Breast epithelium (tissue), 4 donors: ENCODE measurements at places on chromosomes 1 and 21.

- H3K27me3 ChIP-seq, result no peaks in the 10 kb centered on the region
- H3K36me3 ChIP-seq, result no peaks in the 10 kb centered on the region
- peak overlapping the region; percentile 55 for H3K4me3 ChIP-seq
- H3K27ac ChIP-seq, result no peak overlapping the region
- peaks cover 4% of the 10 kb centered on the region for H3K4me1 ChIP-seq
These were observed 637.3 kb downstream of the MATN1 start for GRCh38 chr1:30085811-30086770.

DNA sequence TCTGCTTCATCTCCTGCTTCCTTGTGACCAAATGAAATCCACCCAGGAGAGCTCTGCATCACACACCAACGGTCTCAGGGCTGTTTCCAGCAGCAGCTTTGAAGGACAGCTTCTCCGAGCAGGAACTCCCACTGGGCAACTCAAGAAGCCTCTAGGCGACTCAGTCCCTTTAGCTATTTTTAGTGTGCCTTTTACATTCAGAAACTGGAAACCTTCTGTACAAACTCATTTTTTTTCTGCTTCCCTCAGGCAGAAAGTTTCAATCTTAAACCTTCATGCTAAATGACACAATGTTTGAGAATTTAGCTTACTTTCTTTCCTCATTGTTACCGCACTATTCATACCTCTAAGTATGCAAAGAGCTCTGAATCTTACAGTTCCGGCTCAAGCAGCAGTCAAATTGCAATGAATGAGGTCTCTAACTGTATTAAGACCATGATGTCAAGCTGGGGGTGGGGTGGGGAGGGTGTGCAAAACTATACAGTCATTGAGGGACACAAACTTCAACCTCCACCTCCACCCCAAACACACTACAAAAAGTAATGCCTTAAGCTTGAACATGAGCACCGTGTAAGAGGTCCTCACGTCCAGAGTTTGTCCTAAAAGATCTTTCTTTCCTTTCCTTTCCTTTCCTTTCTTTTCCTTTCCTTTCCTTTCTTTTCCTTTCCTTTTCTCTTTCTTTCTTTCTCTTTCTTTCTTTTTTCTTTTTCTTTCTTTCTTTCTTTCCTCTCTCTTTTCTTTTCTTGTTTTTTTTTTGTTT is 16.4 kb upstream of the TARBP1 start:
- no peaks in the 10 kb centered on the region for H3K36me3 ChIP-seq
- peaks cover 3% of the 10 kb centered on the region for H3K4me1 ChIP-seq
- no peak for DNase-seq
- H3K4me3 ChIP-seq, result no peak overlapping the region

GRCh38 chr1:46689356-46689755 is 17.7 kb downstream of the TEX38 start:
- DNase-seq, result no peak
- no peak overlapping the region for H3K4me3 ChIP-seq
- H3K27me3 ChIP-seq, result no peaks in the 10 kb centered on the region
- H3K4me1 ChIP-seq, result no peaks in the 10 kb centered on the region
- H3K27ac ChIP-seq, result no peak overlapping the region

DNA sequence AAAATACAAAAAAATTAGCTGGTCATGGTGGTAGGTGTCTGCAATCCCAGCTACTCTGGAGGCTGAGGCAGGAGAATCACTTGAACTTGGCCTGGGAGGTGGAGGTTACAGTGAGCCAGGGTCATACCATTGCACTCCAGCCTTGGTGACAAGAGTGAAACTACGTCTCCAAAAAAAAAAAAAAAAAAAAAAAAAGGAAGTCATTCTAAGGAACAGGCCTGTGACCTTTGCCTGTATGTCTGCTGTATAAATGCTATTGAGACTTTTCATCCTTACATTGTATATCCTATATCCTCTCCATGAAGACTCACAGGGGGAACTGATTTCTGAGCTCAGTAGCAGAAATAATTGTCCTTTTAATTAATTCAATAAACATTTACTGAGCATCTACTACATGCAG is 7.5 kb upstream of the CTPS1 start:
- no peak overlapping the region for H3K4me3 ChIP-seq
- no peaks in the 10 kb centered on the region for H3K4me1 ChIP-seq
- H3K27me3 ChIP-seq, result no peaks in the 10 kb centered on the region
- no peaks in the 10 kb centered on the region for H3K36me3 ChIP-seq
- no peak for DNase-seq

DNA sequence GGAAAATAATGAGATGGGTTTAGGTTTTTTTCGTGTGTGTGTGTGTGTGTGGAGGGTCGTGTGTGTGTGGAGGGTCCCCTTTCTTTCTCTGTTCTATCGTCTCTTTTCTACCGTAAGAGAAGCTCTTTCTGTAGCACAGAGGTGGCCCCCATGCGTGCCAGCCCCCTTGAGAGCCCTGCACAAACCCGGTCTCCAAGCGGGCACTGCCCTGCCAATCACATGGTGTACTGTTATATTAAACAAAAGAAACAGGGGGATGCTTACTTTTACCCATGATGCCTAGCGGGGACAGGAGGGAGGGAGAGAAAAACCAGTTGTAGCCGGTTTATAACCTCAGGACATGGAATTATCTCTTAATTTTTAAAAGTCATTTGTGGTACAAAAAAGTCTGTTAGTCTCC is 41.0 kb downstream of the GATAD2B start:
- no peak for DNase-seq
- no peaks in the 10 kb centered on the region for H3K4me1 ChIP-seq
- no peak overlapping the region for H3K27ac ChIP-seq
- no peaks in the 10 kb centered on the region for H3K36me3 ChIP-seq
- peak overlapping the region; percentile 43 for H3K4me3 ChIP-seq

DNA sequence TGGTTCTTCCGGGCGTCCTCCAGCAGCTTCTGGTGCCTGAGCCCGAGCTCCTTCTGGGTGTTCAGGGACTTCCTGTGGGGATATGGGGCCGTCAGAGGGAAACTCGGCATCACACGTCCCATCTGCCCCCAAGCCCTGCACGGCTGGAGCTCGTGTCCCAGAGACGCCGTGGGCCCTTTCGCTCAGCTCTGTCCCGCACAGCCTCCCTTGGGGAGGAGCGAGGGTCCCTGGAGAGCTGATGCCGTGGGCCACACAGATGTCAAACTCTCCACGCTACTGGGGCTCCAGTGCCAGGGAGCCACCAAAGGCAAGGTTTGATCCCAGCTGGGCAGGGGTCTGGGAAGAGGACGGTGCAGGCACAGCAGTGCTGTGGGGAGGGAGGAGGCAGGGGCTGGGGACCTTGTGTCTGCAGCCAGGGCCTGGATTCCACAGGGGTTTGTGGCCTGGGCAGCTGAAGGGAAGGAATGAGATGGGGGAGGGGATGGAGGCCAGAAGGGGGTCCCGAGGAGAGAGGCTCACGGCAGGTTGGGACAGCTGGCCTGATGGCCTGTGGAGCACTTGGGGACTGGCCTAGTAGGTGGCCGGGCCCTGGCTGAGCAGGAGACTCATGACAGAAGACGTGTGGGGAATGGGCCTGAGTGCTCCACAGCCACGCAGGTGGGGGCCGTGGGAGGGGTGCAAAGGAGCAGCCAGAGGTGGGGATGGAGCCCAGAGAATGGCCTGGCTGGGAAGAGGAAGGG is 30.4 kb downstream of the CFAP74 start:
- no peaks in the 10 kb centered on the region for H3K36me3 ChIP-seq
- H3K4me3 ChIP-seq, result no peak overlapping the region
- no peak overlapping the region for H3K27ac ChIP-seq
- DNase-seq, result no peak

- H3K27ac ChIP-seq, result no peak overlapping the region
- H3K36me3 ChIP-seq, result no peaks in the 10 kb centered on the region
- DNase-seq, result no peak
- H3K27me3 ChIP-seq, result no peaks in the 10 kb centered on the region
These were observed 45.4 kb upstream of the USP1 start for GRCh38 chr1:62391369-62391971.
